ENCODE measurements at places on chromosomes 6 and 20.

- DNase-seq: no peak
Observed at GRCh38 chr20:8130840-8131526, 1.1 kb upstream of the PLCB1 start.

GRCh38 chr20:38209736-38210405, 44.8 kb upstream of the TGM2 start:
- DNase-seq: no peak

DNA sequence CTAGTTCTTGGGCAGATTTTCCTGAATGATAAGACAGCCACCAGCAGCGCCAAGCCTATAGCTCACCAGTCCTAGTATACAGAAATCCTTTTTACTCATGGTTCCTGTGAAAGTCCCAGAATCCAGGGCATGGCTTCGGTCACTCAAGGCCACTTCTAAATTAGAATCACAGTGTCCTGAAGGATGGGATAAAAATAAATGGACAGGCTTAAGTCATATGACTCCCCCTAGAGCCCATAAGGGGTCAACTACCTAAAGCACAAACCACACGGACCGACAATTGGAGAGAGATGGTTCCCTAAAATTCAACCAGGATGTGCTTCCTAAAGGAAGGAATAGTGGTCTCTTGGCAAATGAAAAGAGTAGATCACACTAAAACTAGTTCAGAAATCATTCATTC, 404.1 kb upstream of the PLCB4 start:
- no peak for DNase-seq

DNA sequence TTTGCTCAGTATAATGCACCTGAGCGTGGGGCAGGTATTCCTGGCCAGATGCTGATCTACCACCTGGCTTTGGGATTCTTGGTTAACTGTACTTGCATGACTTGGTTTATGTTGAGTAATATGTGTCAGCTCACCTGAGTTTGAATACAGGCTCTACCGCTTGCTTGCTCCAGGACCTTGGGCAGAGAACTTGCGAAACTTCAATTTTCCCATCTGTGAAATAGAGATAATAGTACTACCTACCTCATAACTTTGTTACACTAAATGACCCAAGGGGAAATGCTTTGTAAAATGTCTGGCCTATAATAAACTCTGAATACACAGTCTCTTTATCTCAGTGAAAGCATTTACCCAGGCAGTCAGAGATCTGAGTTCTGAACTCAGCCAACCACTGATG, 51.8 kb downstream of the SCAND1 start:
- DNase-seq: no peak

DNA sequence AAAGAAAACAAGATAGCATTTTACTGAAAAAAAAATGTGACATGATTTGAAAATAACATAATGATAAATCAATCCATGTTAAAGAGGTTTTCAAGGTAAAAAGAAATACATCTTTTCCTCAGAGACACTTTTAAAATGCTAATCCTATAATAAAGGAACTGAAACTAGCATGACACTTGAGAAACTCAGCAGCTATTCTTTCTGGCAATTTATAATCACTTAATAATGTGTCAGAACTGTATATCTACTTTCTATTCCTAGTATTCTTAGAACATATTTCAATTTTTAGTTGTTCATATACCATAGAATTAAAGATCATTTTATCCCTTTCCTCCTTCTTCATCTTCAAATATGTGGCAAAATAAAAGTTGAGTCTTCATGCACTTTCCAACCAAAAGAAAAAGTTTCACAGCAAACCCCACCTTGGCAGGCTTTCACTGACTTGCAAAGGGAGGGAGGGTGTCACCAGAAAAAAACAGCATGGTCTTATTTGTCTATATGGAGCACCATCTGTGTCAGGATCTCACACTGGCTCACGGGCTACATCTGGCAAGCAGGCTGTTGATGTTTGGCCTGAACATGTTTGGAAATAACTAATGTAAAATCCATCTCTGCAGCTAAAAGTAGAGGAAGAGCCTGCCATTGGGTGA, 48.5 kb downstream of the FHL5 start:
- no peak for DNase-seq

GRCh38 chr20:19601126-19601810, 156.8 kb upstream of the RIN2 start:
- no peak for DNase-seq

GRCh38 chr6:33213166-33213988, 5.1 kb downstream of the RING1 start:
- no peak for DNase-seq

DNA sequence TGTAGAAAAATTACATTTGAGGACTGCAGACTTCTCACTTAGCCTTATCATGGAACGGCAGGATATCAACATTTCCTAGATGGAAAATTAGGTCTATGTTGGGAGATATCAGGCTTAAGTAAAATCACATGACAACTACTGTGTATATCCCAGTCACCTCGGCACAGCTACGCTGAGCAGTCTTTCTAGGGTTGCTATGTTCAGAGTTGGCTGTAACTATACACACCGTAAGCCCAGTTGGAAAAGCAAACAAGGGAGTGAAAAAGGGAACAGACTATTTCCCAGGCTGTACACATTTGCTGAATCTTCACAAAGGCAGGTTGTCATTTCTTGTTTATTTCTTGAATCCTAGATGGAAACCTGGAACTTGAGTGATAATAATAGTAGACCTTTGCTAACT, 80.7 kb upstream of the PTPRK start:
- DNase-seq: no peak

GRCh38 chr6:105648276-105648675, 245.4 kb upstream of the PREP start:
- no peak for DNase-seq

- no peak for DNase-seq
Observed at GRCh38 chr6:7173843-7174503, 66.2 kb downstream of the RREB1 start.

DNA sequence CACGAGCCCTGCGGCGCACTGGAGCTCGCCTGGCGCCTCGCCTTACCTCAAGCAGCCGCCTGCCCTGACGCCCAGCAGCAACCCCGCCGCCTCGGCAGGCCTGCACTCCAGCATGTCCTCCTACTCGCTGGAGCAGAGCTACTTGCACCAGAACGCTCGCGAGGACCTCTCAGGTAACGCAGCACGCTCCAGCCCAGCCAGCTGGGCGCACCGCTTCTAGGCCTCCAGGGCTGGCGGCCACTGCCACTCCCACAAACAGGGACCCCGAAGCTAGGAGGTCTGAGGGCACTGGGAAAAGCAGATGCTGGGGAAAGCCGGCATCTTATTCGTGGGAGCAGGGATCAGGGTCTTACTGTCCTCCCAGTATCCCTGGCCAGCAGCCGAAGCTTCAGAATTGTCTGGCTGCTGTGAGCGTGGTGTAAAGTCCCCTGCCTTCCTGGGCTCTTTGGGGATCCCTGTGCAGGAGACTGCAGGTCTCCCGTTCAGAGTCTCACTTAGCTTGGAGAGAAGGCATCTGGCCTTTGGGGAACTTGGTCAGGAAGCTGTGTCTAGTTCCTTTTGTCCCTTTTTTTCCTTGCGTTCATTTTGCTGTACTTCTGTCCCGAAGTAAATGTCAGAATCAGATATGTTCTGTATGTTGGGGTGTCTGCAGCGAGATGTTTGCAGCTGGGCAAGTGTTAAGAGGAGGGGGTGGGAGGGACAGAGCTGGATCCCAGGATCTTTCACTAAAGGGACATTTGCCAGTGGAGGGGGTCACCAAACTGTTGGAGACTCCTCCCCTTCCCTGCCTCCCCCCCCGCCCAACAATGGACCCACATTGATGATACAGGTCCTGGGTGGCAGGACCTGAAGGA, 1.8 kb downstream of the FOXF2 start:
- DNase-seq: no peak

DNA sequence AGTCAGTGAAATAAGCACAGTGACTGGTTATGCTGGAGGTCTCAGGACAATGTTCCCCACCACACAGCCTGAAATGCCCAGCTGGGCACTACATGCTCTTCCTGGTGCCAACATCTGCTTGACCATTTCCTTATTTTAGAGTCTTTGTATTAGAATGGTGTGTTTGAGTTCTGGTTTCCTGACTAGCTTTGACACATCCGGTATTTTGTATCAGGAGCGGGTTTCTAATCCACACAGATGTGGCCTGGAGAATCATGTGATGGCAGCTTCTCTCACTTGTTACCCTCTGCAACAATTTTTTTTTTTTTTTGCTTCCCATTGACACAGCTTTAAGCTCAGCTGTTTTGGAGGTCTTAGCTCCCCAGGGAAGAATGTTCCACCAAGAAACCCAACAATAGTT, 164.5 kb upstream of the CST7 start:
- peak; percentile 49 for DNase-seq

DNA sequence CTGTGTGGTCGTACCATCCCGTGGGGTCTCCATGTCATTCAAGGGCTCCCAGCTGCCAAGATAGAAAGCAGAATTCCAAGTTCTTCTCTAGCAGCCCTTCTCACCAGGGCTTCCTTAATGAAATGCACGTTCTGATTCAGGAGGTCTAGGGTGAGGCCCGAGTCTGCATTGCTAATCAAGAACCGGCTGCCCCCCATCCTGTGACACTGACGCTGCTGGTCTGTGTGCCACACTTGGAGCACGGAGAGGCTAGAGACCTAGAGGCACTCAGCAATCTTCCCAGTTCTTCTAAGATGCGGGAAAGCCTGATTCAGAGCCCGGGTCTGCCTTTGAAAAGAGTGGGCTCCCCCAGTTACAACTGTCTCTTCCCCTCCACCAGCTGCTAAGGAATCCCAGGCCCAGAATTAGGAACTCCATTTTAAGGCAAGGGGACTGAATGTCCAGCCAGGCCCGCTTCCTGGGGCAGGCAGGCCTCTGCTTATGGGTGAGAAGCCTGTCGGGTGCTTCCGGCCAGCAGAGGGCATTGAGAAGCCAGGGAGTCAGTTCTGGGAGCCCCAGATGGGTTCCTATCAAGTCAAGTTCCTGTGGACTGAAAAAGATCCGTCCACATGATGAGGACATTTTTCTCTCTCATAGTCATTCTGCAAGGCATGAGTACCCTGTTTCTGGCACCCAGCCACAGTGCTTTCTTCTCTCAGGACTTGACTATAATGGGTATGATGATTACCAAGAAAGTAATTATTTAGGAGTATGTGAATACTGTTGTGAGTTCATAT, 69.8 kb upstream of the RIN2 start:
- DNase-seq: peak; percentile 85

DNA sequence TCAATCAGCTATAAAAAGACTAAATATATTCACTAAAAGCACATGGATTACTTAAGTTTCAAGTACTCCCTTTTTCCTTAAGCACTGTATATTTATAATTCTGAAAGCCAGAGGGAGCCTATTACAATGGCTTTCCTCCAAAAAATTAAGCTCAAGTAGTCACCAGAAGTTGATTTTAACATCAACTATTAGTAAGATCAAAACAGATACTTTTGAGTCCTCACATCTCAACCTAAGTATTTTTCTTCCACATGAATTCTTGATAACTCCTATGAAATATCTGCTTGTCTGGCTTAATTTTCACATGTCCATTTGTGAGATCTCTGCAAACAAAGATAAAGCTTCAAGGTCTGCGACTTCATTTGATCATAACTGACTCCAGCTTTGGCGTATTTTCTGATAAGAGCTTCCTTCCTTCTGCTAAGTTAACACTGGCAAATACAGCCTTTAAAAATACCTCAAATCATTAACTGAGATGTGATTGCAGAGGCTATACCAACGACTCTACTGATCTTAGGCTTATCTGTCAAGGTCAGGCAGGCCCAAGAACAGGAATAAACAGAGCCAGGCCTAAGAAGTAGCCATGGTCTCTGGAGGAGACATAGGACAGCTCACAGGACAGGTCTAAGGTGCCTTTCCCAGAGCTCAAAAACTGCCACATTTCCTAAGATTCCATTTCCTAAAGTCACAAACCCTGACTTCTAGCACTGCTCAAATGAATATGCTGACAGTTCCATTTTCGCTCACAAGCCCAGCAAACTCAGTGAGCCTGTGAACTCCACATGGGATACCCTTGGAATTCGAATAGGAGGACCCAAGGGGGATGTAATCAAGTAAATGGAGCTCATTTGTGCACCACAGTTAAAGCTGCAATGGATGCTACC, 10.0 kb downstream of the SNX5 start:
- no peak for DNase-seq

DNA sequence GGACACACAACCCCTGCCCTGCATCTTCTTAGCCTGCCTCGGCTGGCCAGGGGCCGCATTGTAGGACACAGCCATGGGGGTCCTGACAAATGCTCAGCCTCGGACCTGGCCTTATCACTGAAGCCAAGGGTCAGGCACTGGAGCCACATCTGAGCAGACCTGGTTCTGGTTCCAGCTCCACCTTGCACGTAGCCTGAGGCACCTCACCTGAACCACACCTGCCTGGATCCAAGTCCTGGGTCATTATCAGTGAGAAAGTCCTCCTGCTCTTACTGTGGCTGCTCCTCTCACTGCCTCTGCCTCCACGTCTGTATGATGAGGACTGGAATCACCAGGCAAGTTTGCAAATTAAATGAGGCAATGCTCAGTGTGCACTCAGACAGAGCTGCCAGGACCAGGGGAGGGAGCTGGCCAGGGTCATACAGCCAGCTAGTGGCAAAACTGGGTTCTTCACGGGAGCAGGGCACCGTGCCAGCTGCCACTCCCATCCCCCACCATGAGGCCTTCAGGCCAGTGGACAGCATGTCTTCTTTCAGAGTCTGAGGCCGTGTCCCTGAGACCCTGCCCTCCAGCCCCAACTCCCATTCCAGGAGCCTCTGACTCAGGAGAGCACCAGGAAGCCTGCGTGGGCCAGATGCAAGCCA, 40.2 kb downstream of the MRPL14 start:
- no peak for DNase-seq

DNA sequence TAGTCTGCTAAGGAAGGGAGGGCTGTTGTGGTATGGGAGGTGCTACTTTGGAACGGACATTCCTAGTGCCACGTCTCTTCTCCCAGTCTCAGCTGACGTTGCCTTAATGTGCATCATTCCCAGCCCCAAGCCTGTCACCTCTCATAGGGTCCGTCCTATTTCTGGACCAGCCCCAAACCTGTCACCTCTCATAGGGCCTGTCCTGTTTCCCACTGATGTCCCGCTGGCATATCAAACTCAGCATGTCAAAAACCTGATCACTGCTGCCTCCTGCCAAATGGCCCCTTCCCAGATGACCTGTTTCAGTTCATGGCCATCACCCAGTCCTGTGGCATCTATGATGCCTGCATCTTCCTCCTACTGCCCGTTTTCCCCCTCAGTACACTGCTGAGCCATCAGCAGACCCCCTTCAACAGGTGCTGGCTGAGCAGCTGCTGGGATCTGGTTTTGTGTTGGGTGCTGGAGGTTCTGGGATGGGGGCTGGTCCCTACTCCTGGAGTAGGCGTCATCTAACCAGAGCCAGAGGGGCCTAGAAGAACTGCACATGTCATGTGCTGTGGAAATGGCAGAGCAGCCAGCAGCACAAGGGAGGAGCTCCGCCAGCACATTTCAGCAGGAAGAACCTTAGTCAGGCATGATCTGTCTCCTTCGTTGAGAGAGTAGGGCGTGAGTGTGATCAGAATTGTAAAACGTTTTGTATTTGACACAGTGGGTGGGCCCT, 3.3 kb downstream of the ENTPD6 start:
- DNase-seq: no peak

- no peak for DNase-seq
Observed at GRCh38 chr6:122651604-122652003, 41.4 kb downstream of the PKIB start.

DNA sequence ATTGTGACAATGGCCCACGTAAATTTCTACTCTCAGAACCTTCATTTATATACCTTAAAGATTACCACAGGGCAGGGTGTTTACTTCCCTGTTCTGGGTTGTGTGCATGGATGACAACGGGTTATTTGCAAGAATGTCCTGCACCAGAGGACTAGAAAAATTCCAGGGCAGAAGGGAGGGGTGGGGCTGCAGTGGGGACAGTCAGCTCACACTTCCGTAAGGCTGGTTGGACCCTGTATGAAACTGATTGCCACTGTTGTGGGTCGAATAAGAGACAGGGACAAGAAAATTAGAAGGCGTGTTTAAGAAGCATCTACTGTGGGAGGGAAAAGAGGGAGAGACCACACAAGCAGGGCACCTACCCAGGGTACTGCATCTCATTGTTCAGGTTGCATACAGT, 96.5 kb downstream of the SNAP25 start:
- no peak for DNase-seq

All from pons (tissue), 1 donor.